ENCODE measurements at places on chromosomes 16 and 17.

GRCh38 chr16:78509965-78510364 lies 410.5 kb downstream of the WWOX start:
- DNase-seq: no peak

DNA sequence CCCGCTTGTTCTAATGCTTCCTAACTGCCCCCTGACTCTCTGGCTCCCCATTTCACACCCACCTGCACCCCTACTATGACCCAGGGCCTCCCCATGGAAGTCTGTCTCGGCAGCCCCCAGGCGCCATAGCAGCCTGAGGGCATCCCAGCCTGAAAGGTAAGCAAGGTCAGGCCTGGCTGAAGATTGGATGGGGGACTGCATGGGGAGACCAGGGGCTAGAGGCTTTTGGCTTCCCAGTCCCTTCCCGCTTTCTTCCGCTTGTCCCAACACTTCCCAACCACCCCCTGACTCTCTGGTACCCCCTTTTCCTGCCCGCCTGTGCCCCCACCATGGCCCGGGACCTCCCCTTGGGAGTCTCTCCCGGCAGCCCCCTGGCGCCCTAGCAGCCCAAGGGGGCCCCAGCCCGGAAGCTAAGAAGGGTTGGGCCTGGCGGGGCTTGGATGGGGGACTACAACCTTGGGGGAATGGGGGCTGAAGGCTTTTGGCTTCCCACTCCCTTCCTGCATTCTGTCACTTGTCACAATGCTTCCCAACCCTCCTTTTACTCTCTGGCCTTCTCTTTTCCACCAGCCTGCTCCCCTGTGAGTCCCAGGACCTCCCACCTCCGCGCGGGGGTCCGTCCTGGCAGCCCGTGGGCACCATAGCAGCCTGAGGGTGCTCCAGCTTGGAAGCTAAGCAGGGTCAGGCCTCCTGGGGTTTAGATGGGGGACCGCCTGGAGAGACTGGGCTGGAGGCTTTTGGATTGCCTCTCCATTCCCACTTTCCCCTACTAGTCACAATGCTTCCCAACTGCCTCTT lies 2288.4 kb downstream of the TP53TG3F start:
- DNase-seq: no peak

- peak; percentile 67 for DNase-seq
Observed at GRCh38 chr17:73232587-73233373, 28.9 kb downstream of the CPSF4L start.

DNA sequence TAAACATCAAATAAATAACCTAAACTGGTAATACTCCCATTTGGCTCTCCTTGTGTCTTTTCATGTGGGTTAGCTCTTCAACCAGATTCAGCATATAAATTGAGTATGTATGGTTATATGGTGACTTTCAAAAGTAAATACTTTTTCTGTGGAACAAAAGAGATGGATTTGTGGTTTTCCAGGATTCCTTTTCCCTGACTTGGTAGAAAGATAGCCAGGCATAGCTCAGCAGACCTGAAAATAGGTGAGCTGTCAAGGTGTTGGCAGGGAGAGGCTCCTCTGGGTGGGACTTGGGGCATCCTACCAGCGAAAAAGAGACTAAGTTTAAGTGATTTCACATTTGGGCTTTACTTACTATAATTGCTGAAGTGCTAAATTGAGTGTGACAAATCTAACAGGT lies 80.3 kb downstream of the FTO start:
- DNase-seq: no peak

DNA sequence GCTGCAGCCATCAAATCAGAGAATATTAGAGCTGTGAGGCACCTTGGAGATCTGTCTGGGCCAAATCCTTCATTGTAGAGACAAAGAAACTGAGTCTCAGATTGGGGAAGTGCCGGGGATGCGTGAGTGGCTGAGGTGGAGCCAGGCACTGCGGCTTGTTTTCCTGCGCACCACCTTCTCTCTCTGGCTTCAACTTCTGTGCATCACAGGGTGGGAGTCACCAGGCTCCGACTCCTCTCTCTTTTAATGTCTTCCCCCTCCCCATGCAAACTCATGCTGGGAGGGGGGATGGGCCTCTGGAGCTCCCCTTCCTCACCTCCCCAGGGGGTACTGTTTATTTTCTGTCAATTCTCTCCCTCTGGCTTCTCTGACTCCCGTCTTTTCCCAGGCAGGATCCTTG lies 8.7 kb upstream of the ETV4 start:
- DNase-seq: no peak

- no peak for DNase-seq
Observed at GRCh38 chr16:21590796-21591195, 8.6 kb upstream of the METTL9 start.

DNA sequence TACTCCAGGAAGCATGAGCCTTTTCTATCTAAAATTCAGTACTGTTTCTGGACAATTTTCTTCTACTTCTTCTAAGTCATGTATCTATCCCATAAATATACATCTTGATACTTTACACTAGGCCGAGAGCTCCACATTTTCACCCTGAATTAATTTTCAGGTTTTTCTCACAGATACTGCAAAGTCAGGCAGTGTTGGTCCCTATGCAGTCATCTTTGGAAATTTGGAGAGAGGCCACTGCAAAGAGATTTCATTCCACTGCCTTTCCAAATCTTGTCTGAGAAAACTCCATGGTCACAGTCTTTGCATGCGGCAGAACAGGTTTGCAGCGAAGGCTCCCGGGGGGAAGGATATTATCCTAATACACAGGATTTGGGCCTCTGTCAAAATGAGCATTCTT lies 28.2 kb downstream of the DUSP14 start:
- DNase-seq: no peak

DNA sequence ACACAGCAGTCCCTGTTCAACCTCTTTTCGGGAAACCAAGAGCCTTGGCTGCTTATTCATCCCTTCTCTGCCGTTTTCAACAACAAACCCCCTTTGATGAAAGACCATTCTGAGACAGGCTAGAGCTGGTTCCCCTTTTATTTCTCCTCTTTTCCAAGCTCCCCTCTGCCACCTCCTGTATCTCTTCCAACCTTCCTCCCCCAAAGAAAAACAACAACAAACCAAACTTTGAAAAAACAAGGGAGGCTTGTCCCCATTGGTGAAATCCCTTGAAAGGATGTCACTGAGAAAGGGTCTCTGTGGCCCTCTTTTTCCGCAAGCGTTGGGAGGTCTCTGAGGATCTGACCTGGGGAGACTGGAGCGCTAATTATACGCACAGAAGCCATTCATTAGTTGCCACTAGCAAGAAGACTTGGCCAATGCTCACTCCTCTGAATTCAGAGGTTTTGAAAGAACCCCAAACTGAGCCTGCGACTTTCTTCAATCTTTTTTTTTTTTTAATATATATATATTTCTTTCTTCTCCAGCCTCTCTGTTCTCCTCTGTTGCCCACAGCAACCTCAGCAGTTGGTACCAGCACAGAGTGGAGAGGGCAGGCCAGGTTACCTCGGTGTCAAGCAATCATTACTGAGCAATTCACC lies 101.4 kb downstream of the PITPNC1 start:
- no peak for DNase-seq

DNA sequence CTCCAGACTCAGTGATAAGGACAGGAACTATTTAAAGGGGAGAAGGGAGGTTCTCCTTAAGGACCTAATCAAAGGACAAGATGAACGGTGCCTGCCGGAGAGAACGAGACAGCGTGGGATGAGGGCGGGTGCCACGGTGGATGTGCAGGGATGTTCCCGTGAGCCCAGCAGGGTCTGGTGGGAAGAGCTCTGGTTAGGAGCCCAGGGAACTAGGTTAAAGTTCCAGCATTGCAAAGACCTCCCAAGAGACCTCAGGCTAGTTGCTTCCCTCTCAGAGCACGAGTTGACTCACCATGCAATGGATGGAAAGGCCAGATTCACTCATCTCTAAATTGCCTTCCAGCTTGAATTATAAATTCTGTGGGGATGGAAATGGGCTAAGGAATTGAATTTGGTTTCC lies 14.7 kb downstream of the CCR7 start:
- DNase-seq: no peak

DNA sequence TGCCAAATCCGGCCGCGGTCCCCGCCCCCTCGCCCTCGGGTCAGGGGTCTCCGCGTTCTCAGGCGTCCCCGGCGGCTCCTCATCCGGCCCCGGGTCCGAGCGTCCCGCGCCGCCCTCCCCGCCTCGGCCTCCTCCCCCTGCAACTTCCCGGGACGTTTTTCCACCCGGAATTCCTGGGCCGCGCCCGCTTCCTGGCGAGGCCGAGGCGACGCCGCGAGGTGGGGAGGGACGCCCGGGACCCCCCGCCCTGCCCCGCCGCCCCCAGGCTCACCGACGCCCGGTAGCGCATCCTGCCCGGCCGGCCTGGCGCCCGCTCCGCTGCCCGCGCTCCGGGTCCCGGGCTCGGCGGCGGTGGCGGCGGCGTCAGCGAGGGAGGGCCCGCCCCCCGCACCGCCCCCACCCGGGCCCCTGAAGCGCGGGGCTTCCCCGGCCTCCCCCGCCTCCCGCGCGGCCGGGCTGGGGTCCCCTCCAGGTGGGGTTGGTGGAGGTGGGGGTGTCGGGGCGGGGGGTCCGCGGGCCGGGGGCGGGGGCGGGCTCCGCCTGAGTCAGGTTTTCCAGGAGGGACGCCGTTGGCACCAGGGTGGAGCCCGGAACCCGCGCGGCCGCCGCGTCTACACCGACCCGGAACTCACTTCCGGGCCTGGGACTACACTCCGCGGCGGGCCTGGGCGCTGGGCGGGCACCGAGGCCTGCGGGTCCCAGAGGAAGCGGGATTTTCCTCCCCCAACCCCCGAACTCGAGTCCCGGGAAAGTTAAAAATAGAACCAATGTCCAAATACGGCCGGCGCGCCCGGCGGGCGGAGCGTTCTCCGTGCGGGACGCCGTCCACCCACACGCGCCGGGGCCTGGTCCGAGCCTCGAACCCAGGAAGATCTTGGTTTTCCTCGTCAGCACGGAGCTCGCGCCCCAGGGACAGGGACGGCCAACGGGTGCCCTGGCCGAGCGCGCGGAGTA lies 6.8 kb downstream of the MYO1C start:
- peak; percentile 2 for DNase-seq

GRCh38 chr17:66950886-66951604 lies 13.5 kb upstream of the CACNG4 start:
- DNase-seq: no peak

DNA sequence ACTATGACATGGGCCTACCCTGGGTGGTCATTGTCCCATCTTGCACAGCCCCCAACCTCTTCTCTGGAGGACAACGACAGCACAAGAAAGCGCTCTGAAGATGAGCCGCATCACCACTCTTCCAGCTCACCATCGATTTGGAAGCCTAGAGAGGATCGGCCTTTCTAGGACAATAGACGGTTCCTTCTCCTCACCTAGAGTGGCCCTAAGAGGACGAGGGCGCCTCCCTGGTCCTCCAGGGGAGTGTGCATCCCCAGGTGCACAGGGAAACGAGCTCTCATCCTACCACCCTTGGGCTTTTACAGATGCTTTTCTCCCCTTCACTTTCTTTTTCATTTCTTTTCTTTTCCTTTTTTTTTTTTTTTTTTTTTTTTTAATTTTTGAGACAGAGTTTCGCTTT lies 20.3 kb upstream of the SLC52A1 start:
- no peak for DNase-seq

DNA sequence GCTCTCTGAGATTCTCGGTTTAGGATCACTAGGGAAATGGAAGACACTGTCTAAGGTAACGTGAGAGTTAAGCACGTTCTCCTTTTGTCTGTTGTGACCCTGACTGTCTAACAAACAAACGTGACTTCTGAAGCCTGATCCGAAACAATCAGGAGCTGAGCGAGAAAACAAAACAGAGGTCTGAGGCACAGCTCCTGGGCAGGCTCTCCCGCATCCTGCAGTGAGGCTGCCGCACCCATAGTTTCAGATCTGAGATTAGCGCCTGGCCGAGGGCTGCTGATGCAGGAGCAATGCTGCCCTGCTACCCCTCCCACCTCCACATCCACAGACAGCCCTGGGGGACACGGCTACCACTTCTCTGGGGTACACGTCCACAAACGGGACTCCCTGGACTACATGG lies 46.7 kb downstream of the RNF157 start:
- peak; percentile 36 for DNase-seq

- DNase-seq: peak; percentile 71
Observed at GRCh38 chr17:80785477-80786178, 206.0 kb upstream of the CHMP6 start.

DNA sequence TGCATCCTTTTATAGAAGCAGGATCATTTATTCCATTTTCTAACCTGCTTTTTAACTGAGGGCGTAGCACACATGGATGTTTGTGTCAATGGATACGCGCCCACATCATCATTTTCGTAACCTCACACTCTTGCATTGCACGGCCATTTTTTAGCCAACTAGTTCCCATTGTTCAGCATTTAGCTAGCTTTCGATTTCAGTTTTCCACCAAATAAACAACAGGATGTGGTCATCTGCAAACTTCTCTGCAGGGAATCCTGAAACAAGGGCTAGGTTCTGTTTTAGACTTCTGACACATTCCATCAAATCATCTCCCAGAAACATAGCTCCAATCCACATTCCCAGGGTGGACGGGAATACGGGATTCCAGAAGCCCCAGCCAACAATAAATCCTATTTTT lies 6.4 kb downstream of the CYB561 start:
- no peak for DNase-seq

DNA sequence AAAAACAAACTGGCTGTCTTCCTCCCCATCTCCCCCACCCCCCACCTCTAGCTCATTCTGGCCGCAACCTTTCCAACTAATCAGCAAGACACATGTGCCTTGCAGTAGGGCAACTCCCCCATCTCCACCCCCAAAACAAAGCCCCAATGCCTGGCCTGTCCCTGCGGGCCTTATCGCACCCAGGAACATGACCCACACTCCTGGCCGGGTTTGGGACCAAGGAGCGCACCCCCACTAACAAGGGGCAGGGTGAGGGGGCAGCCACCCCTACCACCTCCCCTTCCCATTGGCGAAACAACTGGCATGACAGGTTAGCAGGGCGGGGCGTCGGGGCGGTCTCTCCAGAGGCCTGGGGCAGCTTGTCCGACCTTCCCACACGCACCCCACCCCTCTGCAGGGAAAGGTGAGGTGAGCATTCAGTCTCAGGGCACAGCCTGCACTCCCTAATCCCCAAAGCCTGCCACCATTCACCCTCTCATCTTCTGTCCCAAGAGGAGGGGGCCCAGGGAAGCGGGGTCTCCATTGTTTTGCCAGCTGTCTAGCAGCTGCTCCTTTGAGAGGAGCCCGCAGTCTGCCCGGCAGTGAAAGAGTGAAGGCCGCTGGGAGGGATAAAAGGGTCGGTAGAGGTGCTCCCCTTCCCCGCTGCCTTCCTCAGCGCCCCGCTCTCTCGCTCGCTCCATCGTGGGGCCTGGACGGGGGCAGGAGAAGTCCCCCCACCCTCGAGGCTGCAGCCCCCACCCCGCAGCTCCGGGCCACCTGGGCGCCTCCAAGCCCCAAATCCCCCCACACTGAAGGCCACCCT lies 765 bp downstream of the MYO18A start:
- DNase-seq: peak; percentile 41

DNA sequence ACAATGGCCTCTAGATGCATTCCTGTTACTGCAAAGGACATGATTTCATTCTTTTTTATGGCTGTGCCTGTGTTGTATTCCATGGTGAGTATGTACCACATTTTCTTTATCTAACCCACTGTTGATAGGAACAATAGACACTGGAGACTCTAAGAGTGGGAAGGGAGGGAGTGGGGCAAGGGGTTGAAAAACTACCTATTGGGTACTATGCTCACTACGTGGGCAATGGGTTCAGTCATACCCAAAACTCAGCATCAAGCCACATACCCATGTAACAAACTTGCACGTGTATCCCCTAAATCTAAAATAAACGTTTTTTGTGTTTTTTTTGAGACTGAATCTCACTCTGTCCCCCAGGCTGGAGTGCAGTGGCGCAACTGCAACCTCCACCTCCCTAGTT lies 47.1 kb upstream of the SCNN1B start:
- no peak for DNase-seq

All from NCI-H774 (cell line).